ENCODE measurements at places on chromosomes 3 and 15. TPM values are rescaled to one million over a fixed set of nuclear protein-coding genes. Genes with fewer than 3 reads are reported as not detected.
A peak's percentile ranks its signal among the peaks of the same experiment; 100 is the strongest.

GOLGA8J gene
- total RNA-seq = not detected

CD96 gene
- total RNA-seq = 303 TPM

GATA2 gene
- not detected for total RNA-seq

KNL1 gene
- 65.4 TPM for total RNA-seq

DNA sequence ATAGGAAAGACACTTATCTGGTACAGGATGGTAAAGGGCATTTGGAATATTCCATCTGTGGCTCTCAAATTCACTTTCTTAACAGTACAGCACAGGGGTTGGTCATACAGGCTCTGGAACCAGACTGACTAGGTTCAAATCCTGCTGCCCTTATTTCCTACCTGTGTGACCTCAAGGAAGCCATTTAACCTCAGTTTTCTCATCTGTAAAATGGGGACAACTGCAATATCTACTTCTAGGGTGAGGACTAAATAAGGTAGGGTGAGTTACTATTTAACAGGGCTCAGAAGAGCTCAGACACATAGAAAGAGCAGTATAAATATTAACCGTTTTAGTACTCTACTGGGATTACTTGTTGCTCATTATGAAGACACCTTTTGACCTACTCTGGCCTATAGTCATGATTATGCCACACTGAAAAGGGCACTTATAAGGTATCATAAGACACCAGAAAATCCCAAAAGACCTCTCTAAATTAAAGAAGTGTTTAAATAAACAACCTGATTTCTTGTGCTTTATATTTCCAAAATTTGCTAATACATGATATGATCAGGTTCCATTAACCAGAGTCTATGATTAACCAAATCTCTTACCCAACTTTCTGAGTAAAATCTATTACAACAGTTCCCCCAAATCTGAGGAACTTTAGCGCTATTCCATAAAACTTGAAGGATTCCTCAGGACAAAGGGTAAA lies 6.5 kb downstream of the RFTN1 start:
- H3K27ac ChIP-seq = no peak overlapping the region
- DNase-seq = no peak
- H3K4me1 ChIP-seq = peaks cover 80% of the 10 kb centered on the region
- peaks cover 79% of the 10 kb centered on the region for H3K36me3 ChIP-seq
- no peak overlapping the region for H3K4me3 ChIP-seq

DNA sequence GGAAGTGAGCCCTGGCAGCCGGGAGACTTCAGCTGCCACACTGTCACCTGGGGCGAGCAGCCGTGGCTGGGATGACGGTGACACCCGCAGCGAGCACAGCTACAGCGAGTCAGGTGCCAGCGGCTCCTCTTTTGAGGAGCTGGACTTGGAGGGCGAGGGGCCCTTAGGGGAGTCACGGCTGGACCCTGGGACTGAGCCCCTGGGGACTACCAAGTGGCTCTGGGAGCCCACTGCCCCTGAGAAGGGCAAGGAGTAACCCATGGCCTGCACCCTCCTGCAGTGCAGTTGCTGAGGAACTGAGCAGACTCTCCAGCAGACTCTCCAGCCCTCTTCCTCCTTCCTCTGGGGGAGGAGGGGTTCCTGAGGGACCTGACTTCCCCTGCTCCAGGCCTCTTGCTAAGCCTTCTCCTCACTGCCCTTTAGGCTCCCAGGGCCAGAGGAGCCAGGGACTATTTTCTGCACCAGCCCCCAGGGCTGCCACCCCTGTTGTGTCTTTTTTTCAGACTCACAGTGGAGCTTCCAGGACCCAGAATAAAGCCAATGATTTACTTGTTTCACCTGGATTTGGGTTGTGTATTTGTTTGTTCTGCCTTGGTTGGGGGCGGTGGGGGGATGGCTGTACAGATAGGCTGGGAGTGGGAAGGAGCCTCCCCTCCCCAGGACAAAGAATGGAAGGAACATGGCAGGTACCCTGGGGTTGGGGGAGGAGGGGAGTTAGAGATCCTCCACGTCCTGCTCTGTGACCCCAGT lies 2.9 kb upstream of the GRM2 start:
- H3K4me3 ChIP-seq = no peak overlapping the region
- DNase-seq = no peak
- peaks cover 24% of the 10 kb centered on the region for H3K36me3 ChIP-seq
- peaks cover 3% of the 10 kb centered on the region for H3K4me1 ChIP-seq
- H3K27me3 ChIP-seq = peaks cover 6% of the 10 kb centered on the region
- no peak overlapping the region for H3K27ac ChIP-seq

DNA sequence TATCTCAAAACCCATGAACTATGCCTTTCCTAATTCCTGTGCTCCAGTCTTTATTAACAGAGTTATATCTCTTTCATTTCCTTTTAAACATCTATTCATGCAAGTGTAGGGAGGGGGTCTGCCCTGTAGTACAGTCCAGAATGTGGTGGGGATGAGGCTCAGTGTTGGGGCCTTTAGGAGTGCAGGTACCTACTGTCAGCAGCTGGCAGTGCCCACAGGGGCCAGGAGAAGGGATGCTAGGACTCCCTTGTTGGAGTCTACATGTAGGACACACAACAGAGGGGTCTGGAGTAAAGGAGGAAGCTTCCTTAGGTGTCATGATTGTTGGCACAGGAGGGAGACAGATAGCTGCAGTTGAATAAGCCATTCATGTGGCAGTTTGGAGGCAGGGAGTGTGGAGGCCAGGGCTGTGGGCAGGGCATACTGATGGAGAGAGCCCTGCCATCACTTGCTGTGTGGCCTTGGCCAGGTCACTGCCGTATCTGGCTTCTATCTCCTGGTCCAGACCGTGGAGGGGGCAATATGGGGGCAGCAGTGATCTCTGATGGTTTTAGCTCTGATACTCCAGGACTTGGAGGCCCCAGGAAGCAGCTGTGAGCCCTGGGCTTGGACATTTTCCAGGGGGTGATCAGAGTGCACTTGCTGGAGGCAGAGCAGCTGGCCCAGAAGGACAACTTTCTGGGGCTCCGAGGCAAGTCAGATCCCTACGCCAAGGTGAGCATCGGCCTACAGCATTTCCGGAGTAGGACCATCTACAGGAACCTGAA lies 29.5 kb downstream of the ESYT3 start:
- H3K27ac ChIP-seq = no peak overlapping the region
- H3K27me3 ChIP-seq = peaks cover 7% of the 10 kb centered on the region
- no peak for DNase-seq

- DNase-seq = no peak
- no peaks in the 10 kb centered on the region for H3K4me1 ChIP-seq
- no peaks in the 10 kb centered on the region for H3K27me3 ChIP-seq
- H3K36me3 ChIP-seq = no peaks in the 10 kb centered on the region
- H3K4me3 ChIP-seq = no peak overlapping the region
Observed at GRCh38 chr3:143628971-143629370, 219.3 kb downstream of the SLC9A9 start.

GRCh38 chr3:162285259-162285658 lies 788.7 kb downstream of the OTOL1 start:
- no peaks in the 10 kb centered on the region for H3K36me3 ChIP-seq

GRCh38 chr3:74267588-74268184 lies 346.8 kb downstream of the CNTN3 start:
- H3K36me3 ChIP-seq = no peaks in the 10 kb centered on the region
- H3K4me3 ChIP-seq = no peak overlapping the region
- DNase-seq = peak; percentile 28
- no peak overlapping the region for H3K27ac ChIP-seq
